ENCODE measurements at places on chromosomes 13 and 19.
A peak's percentile ranks its signal among the peaks of the same experiment; 100 is the strongest.

DNA sequence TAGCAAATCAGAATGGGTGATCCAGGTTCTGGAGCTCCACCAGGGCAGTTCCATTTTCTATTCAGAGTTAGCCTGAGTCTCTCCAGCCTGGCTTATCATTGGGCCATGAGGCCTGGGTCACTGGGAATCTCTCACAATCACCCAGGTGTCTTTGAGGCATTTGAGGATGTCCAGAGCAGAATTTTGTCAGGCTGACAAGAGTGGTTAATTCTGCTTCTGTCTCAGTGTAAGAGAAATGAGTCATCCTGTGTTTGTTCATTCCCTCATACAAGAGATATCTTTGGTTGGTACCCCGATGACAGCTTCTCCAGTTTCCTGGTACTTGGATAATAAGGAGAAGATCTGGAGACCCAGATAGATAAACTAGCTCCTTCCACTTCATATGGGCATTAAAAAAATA, 10.4 kb downstream of the ZNF93 start:
- no peak for DNase-seq

- DNase-seq, result no peak
Measured at GRCh38 chr19:46480415-46480814, 9.1 kb upstream of the PNMA8A start.

DNA sequence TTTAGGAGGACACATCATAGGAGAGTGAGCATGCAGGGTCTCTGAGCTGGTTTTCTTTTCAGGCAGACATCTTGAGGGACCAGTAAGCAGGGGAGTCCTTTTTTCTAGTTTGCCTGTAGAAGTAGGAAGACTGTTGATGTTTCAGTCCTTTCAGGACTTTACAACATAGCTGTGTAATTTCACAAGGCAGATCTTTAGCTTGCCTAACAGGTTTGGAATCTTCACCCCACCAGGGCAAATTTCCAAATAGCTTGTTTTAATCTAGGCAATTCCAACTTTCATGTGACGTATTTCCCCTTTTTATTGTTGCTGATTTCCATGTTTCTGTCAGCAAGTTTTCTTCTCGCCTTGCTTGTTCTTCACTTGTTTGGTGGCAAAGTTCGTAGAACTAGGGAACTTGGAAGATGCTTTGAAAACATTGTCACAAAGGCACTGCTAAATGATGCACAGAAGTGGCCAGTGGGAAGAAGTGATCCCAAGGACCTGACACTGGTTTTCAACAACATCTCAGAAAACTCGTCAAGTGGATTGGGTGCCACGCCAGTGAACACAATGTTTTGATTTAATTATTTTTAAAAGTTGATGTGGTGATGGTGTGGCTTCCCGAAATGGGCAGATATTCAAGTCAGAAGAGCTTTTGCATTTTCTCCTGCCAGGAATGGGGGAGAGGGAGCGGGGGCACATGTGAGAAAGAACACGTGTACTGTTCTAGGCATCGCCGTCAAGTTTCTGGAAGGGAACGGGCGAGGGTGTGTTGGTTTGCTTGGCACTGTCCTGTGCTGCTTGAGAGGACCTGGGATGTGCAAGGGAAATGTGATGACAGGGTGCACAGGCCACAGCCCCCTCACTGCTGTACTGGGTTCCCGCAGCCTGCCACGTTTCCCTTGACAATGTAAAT, 418.6 kb downstream of the OXGR1 start:
- no peak for DNase-seq

DNA sequence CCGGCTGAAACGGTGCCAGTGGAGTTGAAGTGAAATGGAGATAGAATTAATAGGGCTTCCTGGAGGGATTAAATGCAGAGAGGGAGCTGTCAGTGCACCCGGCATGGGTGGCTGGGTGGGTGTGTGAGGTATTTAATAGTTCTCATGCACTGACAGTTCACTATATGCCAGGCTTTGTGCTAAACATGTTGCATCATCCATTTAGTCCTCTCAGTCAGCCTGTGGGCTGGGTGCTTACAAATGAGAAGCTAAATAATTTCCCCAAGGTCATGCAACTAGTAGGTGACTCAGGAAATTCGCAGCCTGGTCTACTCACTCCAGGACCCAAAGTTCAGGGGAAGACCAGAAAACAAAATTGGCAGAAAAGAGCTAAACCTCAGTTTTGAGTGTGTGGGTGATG, 63.5 kb upstream of the SPATA13 start:
- DNase-seq, result no peak

GRCh38 chr13:77333594-77333993, 6.7 kb upstream of the MYCBP2 start:
- no peak for DNase-seq

GRCh38 chr19:2446381-2446780, 10.4 kb downstream of the LMNB2 start:
- peak; percentile 54 for DNase-seq

DNA sequence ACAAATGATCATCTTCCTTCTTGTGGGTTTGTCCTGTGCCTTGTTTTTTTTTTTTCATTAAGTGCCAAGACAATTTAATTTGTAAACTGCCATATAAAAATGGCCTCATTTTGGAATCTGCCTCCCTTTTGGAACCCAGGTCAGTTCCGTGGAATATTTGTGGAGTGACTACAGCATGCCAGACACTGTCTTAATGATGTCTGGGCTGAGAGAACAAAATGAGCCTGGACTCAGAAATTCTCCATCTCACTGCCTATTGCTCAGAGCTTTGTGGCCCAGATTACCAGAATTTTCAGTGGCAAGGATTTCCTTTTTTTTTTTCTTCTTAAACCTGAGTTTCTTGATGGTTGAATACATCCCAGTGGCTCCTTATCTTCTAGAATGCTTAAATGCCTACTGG, 340.6 kb downstream of the ENOX1 start:
- no peak for DNase-seq

- DNase-seq, result no peak
Measured at GRCh38 chr13:31159306-31159705, 2.4 kb downstream of the HSPH1 start.

- DNase-seq, result no peak
Measured at GRCh38 chr13:90094357-90094756, 1253.1 kb upstream of the MIR17HG start.

DNA sequence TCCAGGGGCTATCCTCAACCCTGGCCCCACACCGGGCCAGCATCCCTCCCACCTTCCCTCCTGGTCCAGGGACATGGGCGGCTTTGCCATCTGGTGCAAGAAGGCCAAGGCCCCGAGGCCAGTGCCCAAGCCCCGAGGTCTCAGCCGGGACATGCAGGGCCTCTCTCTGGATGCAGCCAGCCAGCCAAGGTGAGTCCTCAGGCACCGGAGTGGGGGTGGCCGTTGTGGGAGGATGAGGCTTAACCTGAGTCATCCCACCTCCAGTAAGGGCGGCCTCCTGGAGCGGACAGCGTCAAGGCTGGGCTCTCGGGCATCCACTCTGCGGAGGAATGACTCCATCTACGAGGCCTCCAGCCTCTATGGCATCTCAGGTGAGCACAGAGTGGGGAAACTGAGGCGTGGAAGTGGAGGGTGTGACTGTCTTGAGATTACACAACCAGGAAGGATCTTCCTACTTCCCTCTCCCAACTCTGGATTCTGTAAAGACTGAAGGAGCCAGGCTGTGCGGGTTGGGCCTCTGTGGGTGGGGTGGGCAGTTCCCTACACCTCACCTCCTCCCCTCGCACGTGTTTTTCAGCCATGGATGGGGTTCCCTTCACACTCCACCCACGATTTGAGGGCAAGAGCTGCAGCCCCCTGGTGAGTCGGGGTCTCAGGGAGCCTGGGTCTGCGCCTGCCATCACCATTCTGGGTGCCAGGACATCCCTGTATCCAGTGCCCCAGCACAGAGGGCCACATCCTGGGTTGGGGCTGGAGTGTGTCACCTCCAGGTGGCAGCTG, 3.8 kb downstream of the MVB12A start:
- DNase-seq, result no peak

GRCh38 chr19:41376241-41376997, at the start of gene TMEM91:
Gene TMEM91 (plus strand): TSS chr19:41376533. CDS start chr19:41378310, 1,777 bp downstream.
- DNase-seq, result no peak

- no peak for DNase-seq
Measured at GRCh38 chr19:23286477-23286876, 36.3 kb upstream of the ZNF724 start.

DNA sequence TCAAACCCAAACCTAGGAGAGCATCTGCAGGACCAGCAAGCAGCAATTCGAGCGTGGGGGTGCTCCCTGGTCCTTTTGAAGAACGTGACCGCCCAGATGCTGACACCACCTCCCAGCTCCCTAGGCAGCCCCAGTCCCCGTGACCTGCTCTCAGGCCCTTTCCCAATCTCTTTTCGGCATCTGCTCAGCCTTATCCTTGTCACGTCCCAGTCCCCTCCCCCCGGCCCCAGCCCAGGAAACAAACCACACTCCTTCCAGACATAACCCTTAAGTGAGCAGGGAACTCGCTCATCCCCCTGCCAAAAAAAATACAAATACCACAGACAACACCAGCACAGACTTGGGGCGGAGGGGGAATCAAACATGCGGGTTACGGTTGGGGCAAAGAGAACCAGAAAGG, 3.3 kb downstream of the MLLT1 start:
- no peak for DNase-seq

DNA sequence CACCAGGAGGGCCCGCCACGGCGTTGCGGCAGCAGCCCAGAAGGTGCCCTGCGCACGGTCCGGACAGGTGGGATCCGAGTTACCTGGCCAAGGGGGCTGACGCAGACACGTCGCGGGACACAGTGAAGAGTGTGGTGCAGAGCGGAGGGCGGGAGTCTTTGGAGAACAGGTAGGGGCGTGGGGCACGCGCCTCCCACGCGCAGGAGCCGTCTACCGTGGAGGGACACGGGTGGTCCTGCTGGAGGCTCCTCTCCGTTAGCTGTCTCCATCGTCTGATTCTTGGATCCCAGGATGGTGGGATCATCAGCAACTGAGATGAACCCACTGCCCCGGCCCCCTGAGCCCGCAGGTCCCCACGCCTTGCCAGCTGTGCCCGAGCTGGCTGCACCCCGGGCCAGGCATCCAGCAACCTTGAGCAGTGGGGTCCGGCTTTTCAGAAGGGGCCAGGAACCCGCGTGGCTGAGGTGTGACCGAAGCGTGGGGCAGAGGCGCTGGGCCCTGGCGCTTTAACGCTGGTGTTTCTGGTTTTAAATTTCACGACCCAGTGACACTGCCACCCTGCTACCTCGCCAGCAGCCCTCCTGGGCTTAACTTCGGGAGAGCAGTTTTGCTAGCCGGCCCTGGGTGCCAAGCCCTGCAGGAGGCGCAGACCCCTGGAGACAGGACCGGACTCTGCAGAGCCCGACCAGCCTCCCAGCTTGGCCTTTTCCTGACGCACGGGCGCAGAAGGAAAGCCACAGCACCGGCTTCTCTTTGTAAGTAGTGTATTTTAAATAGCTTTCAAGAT, 7.3 kb downstream of the FGF22 start:
- no peak for DNase-seq

- DNase-seq, result no peak
Measured at GRCh38 chr19:44738136-44738535, 10.4 kb upstream of the BCL3 start.

DNA sequence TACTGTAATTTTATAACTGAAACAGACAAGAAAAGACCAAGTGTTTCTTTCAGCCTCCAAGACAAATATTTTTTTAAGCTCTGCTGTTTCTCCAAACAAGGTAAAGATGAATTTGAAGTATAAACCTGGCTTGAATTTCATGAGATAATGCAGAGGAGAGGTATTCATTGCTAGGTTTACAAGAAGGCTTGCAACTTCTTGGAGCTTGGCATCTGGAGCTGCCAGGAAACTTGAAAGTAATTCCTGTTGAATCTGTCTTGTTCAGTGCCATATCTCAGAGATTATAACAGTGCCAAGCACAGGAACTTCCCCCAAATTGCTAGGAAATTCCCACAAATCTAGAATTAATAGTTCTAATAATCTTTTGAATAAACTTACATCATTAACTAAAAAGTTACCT, 70.9 kb downstream of the CDK8 start:
- no peak for DNase-seq

GRCh38 chr13:111295886-111296285, 24.6 kb upstream of the TEX29 start:
- DNase-seq, result no peak

GRCh38 chr19:35519291-35519690, 5.8 kb upstream of the DMKN start:
- DNase-seq, result no peak

- no peak for DNase-seq
Measured at GRCh38 chr13:51562011-51562671, 22.1 kb upstream of the WDFY2 start.

All from GM12891 (cell line).